T-helper 17 cell (primary cell): ENCODE measurements at places on chromosomes 2 and 18. TPM values are rescaled to one million over a fixed set of nuclear protein-coding genes. Genes with fewer than 3 reads are reported as not detected.

Gene PUM2
- total RNA-seq = 114 TPM

Gene CACNB4
- total RNA-seq = 0.65 TPM

Gene LIMS1
- 233 TPM for total RNA-seq

Gene LYPD1
- not detected for total RNA-seq

Gene DSC2
- total RNA-seq = not detected

Gene MRPL19
- total RNA-seq = 16.7 TPM

Gene SLC8A1
- 1.4 TPM for total RNA-seq

Gene TMEM182
- 2.9 TPM for total RNA-seq

DNA sequence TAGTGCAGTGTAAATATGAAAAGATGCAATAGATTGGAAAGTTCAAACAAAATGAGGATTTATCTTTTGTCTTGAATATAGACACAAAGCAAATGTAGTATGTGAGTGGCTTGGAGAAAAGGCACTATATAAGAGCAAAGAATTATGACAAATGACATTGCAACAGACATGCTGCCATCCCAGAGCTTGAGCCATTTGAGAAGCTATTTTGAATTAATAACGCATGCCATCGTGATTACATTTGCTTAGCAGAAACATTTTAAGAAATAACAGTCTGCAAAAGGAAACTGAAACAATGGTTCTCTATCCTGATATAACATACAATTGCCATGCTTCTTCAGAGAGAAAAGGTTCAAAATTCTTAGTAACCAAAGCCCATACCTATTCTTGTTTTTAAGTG, 677.1 kb downstream of the ZEB2 start:
- H3K36me3 ChIP-seq = no peaks in the 10 kb centered on the region
- H3K4me3 ChIP-seq = no peak overlapping the region
- no peaks in the 10 kb centered on the region for H3K4me1 ChIP-seq
- H3K27ac ChIP-seq = no peak overlapping the region
- peaks cover 43% of the 10 kb centered on the region for H3K27me3 ChIP-seq

DNA sequence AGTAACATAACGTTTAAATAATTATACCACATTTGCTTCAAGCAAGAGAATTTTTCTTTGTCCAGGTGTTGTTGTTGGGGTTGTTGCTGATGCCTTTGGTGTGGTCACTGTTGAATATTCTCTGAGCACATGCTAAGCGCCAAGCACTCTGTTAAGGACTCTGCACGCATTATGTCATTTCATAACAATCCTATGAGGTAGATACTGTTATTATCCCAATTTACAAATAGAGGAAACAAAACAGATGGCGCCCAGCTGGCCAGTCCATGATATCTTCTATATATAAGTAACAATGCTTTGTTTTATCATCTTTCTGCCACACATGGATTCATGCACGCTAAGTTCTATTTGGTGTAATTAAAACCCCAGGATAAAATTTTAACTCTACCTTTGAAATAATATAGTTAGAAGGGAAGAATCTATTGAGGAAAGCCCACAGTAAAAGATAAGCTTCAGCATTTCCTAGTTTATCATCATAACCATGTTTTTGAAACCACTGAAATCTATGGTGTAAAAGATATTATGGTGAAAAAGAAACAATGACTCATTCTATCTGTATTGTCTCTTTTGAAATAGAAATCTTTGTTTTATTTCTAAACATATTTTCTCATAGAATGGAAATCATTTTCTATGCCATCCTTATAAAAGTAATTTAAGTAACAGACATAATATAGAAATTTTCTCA, 199.7 kb downstream of the PID1 start:
- no peaks in the 10 kb centered on the region for H3K36me3 ChIP-seq
- H3K4me1 ChIP-seq = no peaks in the 10 kb centered on the region
- H3K27me3 ChIP-seq = no peaks in the 10 kb centered on the region
- DNase-seq = no peak
- H3K27ac ChIP-seq = no peak overlapping the region
- H3K4me3 ChIP-seq = no peak overlapping the region

DNA sequence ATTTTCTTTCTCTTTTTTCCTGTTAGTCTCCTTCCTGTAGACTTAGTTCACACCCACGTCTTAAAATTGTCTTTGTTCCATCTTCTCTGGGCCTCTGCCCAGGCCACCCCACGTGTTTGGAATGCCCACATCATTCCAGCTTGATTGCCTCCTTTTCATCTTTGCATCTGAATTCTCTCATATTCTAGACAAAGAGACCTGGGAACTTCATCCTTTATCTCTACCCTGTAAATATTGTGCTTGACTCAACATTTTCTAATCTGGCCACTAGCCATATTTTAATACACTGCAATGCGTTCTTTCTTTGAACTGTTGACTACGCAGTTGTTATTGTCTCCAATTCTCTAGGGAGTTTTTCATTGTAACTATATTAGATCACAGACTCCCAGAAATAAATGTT, 187.5 kb upstream of the NRXN1 start:
- H3K4me3 ChIP-seq = no peak overlapping the region
- H3K4me1 ChIP-seq = no peaks in the 10 kb centered on the region
- H3K27ac ChIP-seq = no peak overlapping the region
- no peaks in the 10 kb centered on the region for H3K36me3 ChIP-seq

DNA sequence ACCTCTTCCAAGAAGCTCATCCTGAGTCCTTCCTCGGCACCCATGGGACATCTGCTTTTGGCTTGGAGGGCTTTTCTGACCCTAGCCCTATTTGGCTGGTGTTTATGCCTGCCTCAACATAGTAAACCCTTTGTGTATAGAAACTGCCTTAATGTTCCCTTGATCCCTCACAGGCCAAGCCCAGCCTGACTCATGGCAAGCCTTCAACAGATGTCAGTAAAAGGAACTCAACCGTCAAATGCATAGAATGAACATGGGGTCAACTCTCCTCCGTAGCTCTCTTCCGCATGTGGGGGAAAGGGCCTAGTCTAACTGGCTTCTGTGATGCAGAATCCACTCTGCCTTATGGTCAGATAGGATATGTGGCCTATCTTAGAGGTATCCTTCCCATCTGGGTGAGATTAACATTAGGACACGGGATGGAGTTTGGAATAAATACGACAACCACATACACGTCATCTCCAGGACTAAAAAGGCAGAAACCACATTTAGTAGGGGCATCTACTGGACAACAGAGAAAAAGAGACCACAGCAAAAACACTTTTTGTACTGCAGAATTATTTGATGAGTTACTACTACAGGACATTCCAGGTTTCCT, 2.5 kb upstream of the NPAS2 start:
- H3K4me3 ChIP-seq = peak overlapping the region; percentile 91
- H3K27me3 ChIP-seq = peaks cover 21% of the 10 kb centered on the region
- DNase-seq = no peak
- H3K27ac ChIP-seq = peak overlapping the region; percentile 11
- H3K4me1 ChIP-seq = peaks cover 26% of the 10 kb centered on the region
- H3K36me3 ChIP-seq = no peaks in the 10 kb centered on the region

GRCh38 chr2:181131584-181131983, 151.2 kb downstream of the UBE2E3 start:
- DNase-seq = no peak
- peak overlapping the region; percentile 43 for H3K4me3 ChIP-seq
- H3K27ac ChIP-seq = peak overlapping the region; percentile 76
- H3K4me1 ChIP-seq = peaks cover 14% of the 10 kb centered on the region
- H3K27me3 ChIP-seq = no peaks in the 10 kb centered on the region

DNA sequence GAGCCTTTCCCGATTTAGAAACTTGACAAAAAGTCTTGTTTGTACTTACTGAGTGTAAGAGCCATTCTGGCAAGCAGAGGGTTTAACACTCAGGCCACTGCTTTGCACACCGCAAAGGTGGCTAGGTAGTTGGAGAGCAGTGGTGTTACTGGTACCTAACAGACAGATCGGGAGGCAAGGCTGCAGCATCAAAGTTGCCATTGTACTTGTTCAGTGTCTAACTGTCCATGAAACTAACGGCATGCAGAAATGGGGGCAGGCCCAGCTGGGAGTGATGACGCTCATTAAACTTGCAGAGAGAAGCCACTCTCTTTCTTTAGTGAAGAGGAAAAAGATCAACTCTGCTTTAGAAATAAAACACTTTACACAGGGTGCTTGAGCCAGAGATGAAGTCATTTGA, 10.1 kb downstream of the GPR39 start:
- H3K4me1 ChIP-seq = no peaks in the 10 kb centered on the region
- no peaks in the 10 kb centered on the region for H3K27me3 ChIP-seq
- H3K4me3 ChIP-seq = no peak overlapping the region
- no peak overlapping the region for H3K27ac ChIP-seq
- no peaks in the 10 kb centered on the region for H3K36me3 ChIP-seq

GRCh38 chr2:120859128-120859527, 123.5 kb downstream of the GLI2 start:
- H3K4me3 ChIP-seq = no peak overlapping the region
- H3K36me3 ChIP-seq = no peaks in the 10 kb centered on the region
- no peak for DNase-seq
- H3K27me3 ChIP-seq = peaks cover 12% of the 10 kb centered on the region
- no peak overlapping the region for H3K27ac ChIP-seq
- no peaks in the 10 kb centered on the region for H3K4me1 ChIP-seq

GRCh38 chr18:50057009-50057408, 137.9 kb downstream of the MYO5B start:
- H3K4me3 ChIP-seq = no peak overlapping the region
- H3K36me3 ChIP-seq = peaks cover 4% of the 10 kb centered on the region
- no peak for DNase-seq
- no peaks in the 10 kb centered on the region for H3K4me1 ChIP-seq
- H3K27me3 ChIP-seq = peaks cover 54% of the 10 kb centered on the region

DNA sequence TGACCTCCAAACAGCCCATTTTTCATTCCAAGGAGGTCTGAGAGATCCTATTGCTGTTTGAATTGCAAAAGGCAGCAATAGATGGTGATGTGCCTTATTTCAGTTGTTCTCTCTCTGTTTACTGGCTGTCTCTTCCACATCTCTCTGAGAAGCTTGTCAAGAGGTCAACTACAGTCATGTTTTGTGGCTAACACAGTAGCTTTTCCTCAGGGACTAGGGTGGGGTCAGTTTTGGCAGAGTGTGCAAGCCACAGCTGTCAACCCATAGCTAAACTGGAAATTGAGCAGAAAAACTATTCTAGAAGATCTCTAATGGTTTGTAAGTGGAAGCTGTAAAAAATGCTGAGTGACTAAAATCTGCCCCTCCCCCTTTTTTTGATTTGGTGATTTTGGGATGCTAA, 67.1 kb downstream of the DIS3L2 start:
- H3K4me1 ChIP-seq = peaks cover 23% of the 10 kb centered on the region
- no peak for DNase-seq
- H3K27me3 ChIP-seq = no peaks in the 10 kb centered on the region
- peaks cover 22% of the 10 kb centered on the region for H3K36me3 ChIP-seq
- no peak overlapping the region for H3K27ac ChIP-seq

- H3K27ac ChIP-seq = peak overlapping the region; percentile 16
- H3K4me3 ChIP-seq = no peak overlapping the region
- H3K27me3 ChIP-seq = no peaks in the 10 kb centered on the region
- peaks cover 12% of the 10 kb centered on the region for H3K4me1 ChIP-seq
- DNase-seq = no peak
Observed at GRCh38 chr2:127784965-127785518, 25.9 kb downstream of the WDR33 start.

- H3K4me3 ChIP-seq = peak overlapping the region; percentile 94
- peaks cover 68% of the 10 kb centered on the region for H3K27me3 ChIP-seq
- H3K36me3 ChIP-seq = peaks cover 8% of the 10 kb centered on the region
- no peak for DNase-seq
- H3K4me1 ChIP-seq = peaks cover 29% of the 10 kb centered on the region
- no peak overlapping the region for H3K27ac ChIP-seq
Observed at GRCh38 chr2:192194265-192194865, 368 bp downstream of the TMEFF2 start.

DNA sequence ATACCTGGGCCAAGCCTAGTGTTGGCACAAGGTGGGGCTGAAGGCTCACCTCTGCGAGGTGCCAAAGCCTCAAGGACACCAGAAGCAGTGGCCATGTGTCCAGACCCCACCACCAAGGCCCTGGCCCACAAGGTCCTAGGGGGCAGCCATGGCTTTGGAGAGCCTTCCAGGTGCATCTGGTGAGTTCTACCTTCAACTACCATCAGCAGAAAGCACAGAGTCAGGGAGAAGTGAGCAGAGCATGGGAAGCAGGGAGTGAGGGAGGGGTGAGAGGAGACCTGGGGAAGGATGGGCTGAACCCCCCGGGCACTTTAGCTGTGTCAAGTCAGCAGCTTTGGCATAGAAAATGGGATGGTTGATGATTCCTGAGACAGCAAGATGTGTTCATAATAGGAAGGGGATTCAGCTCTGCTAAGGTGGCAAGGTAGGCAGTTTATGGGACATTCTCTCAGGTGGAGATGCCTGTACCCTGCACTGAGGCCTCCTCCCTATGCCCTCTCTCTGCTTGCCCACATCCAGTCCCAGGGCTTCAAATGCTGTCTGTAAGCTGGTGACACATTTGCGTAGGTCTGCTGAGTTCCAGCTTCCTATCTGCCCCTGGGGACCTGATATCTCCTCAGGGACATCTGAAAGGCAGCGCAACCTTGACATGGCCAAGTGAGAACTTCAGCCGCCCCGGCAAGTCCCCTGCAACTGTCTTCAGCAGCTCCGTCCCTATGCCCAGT, 83.4 kb upstream of the RGPD5 start:
- peaks cover 7% of the 10 kb centered on the region for H3K4me1 ChIP-seq

DNA sequence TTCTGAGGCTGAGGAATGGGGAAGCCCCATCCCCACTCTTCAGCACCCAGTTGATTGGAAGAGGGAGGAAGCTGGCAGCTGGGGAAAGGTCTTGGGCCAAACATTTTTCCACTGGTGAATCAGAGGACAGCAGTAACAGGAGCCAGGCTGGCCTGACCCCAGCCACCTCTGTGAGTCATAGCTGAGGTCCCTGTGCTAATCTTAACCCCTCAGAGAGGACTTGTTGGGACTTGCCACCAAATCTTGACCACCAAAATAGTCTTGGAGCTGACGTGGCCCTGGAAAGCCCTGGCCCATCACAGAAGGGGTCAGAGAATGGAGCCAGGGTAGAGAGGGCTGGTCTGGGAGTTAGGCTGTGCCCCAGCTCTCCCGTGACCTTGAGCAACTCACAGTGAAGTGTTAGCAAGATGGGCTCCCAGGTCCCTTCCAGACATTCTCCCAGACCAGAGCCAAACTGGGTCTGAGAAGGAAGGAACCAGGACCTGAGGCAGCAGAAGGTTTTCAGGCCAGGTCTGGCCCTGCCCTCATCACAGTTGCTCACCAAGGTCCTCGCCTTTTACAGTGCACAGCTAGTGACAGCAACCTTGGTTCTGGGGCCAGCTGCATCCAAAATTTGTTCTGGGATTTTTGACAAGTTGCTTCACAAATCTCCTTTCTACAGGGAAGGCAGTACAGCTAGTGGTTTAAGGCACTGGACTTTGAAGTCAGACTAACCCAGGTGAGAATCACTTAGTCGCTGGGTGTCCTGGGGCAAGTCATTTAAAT, 266.6 kb downstream of the CYP26B1 start:
- no peak for DNase-seq
- H3K27me3 ChIP-seq = peaks cover 22% of the 10 kb centered on the region
- no peaks in the 10 kb centered on the region for H3K36me3 ChIP-seq
- H3K27ac ChIP-seq = no peak overlapping the region
- H3K4me1 ChIP-seq = no peaks in the 10 kb centered on the region
- no peak overlapping the region for H3K4me3 ChIP-seq

DNA sequence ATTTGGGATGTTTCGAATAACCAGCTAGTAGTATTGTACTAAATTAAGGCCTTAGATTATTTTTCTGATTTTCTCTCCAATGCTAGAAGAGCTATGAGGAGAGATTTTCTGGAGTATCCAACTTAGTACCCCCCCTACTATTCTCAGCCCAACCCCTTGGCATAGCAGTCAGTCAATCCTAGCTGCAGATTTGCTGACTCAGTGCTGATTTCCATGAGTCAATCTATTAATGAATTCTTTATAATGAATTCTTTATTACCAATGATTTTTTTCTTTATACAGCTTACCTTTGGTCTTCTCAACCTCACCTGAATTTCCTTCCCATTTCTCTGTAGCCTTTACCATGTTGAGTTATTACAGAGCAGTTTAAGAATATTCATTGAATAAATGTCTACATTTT, 192.8 kb upstream of the ETAA1 start:
- no peaks in the 10 kb centered on the region for H3K36me3 ChIP-seq
- no peak overlapping the region for H3K4me3 ChIP-seq
- DNase-seq = no peak
- H3K4me1 ChIP-seq = no peaks in the 10 kb centered on the region
- no peaks in the 10 kb centered on the region for H3K27me3 ChIP-seq
